Activated T-helper 9 cell treated with anti-CD3 and anti-CD28 coated beads, Interleukin-2, amount 50 U/mL, for 16 hours (primary cell): ENCODE measurements at places on chromosomes 3 and 15.
A peak's percentile ranks its signal among the peaks of the same experiment; 100 is the strongest.

DNA sequence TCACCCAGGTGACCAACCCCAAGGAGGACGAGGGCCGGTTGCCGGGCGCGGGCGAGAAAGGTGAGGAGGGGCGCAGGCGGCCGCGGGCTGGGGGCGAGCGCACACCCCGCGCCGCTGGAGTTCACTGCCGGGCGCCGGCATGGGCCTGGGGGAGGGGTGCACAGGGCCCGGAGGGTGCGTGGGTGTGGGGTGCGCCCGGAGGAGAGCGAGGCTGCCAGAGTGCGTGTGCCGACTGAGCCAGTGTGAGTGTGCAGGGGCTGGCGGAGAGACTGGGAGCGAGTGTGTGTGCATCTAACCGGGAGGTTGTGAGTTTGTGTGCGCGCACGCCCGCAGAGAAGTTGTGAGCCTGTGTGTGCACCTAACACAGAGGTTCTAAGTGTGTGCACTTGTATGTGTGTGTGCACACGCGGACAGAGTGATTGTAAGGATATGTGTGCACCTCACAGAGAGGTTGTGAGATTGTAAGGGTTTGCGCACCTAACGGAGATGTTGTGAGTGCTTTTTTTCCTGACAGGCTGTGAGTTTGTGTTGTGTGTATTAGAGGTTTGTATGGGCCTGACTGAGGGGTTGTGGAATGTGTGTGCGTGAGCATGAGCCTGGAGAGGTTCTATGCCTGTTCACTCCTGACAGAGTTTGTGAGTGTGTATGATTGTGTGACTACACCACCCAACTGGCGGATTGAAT is 681 bp downstream of the CTDSPL start:
- DNase-seq, result peak; percentile 15

DNA sequence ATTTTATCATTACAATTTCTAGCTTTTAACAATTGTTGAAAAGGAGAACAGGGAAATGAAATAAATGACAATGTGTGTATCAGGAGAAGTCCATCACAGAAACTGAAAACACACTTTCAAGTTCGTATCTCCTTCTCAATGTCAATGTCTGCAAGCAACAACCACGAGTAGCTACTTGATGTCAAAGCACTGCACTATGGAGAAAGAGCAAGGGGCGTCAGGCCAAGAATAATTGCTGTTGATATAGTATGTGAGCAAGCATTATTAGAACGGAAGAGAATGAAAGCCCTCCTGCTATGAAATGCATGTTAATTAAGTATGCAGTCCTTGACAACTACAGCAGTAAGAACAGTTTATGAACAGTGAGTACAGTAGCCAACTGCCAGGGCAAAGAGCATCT is 1250.1 kb downstream of the ZPLD1 start:
- no peak for DNase-seq

DNA sequence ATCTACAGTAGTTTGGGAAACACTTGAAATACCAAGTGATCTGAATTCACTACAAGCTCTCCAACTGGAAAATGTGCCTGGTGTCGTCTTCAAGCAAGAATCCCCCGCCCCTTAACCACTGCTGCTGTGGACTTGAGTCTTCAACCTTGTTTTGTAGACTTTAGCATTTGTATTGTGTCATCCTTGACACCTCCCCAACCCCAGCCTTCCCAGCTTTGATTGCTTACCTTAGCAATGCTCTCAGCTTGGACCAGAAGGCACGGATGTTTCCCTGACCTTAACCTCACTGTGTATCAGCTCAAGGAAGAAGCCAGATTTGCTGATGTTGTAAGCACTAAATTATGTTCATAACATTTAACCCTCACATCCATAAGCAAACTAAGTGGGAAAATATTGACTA is 146.4 kb downstream of the IGF1R start:
- DNase-seq, result no peak

GRCh38 chr15:64247906-64248541 is 85.2 kb upstream of the PPIB start:
- no peak for DNase-seq

DNA sequence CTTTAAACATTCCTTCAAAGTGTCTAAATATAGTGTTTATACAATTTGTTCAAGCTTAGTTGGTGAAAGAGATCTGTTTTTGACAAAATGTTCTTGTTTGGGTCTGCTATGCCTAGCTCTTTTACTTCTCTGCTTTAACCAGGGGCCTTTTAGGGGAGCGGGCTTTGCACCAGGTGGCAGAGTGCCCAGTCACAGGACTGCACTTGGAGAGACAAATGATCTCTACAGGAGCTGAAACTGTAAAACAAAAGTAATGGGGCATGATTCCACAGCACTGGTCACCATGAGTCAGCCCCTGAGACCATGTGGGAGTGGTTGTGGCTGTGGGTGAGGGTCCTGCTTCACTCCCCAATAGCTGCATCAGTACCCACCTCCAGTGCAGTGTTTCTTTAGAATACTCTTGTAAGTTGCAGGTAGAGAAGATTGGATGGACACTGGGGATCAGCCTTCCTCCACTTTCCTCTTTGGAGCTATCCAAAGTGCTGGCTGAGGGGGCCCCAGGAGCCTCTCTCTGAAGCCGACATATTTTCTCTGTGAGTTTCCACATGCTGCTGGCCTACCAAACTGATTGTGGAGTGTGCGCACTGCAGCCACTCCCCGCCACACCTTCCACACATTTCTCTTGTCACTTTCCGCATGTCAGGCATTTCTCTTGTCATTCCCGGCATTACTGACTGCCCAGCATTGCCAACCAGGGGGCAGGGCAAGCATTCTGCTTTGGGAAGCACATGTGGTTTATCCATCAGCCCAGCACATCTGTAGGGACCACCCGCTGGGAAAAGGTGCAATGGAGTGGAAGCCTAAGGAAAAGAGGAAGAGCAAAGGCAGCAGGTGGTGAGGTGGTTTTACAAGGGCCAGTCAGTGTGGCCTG is 110.0 kb downstream of the EPHB1 start:
- no peak for DNase-seq

DNA sequence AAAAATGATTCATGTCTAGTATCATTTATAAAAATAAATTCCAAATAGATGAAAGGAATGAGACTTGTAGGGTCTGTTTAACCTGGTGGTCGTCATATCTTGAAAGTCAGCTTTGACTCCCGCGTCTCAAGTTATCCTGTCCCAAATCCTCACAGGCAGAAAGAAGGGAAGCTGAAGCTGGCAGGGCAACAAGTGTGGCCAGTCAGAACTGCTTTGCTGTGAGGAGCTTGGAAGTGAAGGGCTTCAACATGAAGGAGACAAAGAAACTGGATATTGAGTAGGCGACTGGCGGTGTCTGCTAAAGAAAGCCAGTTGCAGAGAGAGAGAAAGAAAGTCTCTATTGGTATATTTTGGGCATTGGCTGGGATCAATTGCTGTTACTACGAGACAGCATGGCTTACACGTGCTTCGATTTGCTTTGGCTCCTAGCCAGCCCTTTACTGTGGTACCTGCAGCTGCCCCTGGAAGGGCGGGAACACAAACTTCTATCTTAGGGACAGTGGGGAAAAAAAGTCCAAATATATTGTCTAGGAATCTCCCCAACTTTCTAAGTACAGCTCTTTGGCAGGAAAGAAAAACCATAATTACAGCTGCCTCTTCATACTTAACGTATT is 107.2 kb downstream of the CHST2 start:
- no peak for DNase-seq

DNA sequence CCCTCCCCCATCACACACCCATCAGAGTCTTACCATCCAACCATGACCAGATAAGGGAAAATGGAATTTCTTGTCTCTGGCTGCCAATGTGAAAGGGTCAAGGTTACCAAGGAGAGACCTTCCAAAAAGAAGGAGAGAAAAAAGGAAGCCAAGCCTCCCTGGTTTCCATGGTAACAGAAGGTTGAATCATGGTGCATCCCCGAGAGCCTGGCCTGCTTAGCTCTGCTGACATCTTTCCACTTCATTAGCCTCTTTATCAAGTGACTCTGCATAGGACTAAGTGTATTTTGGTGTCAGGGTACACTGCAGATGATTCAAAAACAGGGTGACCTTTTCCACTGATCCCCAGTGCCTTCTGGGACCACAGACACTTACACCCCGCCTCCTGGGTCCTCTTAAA is 225.7 kb upstream of the PPP2R3A start:
- DNase-seq, result no peak

DNA sequence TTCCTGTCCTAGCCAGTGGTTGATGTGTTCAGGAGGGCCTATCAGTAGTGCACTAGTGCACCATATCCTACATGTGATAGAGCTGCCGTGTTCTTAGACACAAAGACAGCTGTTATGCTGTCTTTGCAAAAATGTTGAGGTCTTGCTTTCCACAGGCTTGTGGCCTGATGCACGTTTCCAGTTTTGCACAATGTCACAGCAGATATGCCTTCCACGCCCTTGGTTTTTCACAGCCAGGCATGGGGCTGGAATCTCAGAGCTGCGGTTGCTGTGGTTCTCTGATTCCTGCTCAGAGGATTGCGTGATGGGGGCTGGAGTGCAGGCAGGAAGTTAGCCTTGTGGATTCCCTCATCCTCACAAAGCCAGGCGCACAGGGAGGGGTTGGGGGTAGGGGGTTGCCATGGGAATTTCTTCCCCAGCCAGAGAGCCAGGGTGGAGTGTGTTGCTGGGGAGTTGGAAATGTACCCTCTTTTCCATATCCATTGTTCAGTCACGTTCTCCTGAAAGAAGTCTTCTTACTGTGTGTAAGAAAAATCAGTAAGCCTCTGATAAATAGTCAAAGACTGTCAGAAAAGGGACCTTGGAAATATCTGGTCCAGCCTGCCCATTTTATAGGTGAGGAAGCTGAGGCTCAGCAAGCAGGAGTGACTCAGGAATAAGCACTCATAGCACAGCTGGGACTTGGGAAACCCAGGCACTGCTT is 79.4 kb downstream of the SMAD3 start:
- DNase-seq, result no peak

- no peak for DNase-seq
These were observed 55.0 kb downstream of the LRRC49 start for GRCh38 chr15:70947351-70948335.

- no peak for DNase-seq
These were observed 15.2 kb downstream of the DAZL start for GRCh38 chr3:16589867-16590624.

DNA sequence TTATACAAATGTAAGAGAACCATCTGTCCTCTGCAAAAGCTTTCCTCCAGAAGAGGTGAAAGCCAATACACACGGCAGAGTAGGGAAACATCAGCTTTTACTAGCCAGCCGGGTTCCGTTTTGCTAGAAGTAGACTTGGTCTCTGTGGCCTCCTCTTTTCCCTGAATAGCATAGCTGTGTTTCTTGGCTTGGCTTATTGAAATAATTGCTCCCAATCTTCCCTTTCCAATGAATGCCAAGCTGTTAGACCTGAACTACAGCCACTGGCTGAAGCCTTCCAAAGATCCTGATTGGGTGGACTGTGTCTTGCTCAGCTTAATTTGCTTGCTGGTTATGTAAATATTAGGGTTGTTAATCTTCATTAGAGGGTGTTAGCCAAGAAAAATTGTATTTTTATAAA is 157.8 kb upstream of the ROPN1 start:
- DNase-seq, result no peak

- DNase-seq, result no peak
These were observed 190.1 kb downstream of the GOLGA6L6 start for GRCh38 chr15:20351448-20351971.

DNA sequence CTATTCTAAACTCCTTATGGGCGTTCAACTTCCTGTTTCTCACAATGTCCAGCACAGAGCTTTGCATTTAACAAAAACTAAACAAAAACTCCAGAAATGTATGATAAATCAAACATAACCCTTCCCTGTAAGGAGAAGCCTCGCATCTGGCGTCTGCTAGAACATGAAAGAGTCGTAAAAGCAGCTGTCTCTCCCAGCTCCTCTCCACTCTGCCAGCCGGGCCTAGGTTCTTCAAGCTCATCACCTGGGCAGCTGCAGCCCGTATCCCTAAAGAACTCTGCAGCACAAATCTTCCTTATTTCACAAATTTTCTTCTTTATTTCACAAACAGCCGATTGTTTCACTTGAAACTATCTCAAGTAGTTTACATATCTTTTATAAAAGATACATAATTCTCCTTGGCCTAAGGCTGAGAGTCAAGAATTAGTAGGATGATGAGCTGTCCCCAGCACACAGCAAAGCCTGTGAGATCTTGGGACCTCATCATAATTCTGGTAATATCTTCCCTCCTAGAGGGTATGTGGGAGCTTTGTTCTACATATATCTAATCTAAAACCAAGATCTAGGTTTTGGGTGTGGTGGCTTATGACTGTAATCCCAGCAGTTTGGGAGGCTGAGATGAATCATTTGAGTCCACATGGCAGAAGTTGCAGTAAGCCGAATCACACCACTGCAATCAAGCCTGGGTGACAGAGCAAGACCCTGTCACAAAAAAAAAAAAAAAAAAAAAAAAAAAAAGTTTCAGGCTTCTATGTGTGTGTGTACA is 35.3 kb downstream of the ANXA2 start:
- no peak for DNase-seq

- DNase-seq, result no peak
These were observed 469 bp downstream of the ZNF770 start for GRCh38 chr15:34987609-34988026.

DNA sequence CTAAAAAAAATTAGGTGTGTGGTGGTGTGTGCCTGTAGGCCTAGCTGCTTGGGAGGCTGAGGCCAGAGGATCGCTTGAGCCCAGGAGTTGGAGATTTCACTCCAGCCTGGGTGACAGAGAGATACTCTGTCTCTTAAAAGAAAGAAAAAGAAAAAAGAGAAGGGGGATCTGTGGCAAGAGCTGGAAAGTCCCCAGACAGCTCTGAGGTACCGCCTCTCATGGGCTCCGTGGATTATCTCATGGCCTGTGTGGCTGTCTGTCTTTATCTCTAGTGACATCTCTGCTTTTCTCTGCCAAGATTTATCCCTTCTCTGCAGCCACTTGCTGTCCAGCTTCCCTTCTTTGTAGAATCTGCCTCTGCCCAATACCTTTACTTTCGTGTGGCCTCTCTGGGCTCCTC is 5.7 kb downstream of the EXOSC7 start:
- no peak for DNase-seq

DNA sequence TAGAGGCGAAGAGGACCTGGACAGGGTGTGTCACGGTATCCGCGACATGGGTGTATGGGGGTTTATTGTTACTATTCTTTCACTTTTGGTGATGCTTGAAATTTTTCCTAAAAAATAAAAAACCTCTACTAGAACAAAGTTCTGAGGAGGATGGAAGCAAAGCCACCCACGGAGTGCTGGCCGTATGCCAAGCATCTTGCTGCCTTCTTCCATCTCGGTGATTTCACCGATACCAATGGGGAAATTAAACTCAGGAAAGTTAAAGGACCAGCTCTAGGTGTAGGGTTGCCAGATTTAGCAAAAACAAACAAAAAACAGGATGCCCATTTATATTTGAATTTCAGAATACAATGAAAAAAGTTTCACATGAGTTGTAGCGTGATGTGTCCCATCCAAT is 33.9 kb downstream of the SMAD6 start:
- no peak for DNase-seq

DNA sequence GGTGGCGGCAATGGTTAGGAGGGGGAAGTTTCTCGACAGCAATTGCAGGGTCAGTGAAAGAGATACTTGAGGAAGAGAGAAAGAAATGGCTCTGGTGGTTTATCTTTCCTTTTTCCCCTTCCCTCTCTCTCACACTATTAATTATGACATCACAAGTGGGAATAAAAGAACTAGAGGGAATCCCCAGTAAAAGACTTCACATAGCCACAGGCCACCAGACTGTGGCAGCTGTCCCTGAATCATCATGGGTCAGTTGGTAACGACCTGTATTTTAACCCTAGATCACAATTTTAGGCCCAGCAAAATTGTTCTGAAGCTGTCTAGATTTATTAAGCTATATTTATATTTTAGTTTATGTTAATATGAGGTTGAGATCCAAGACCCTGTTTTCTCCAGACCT is 40.3 kb downstream of the MBNL1 start:
- DNase-seq, result no peak
